A549 treated with dexamethasone at 1 μM for 4 hours (cell line): ENCODE measurements at places on chromosomes 11 and 22. TPM values are rescaled to one million over a fixed set of nuclear protein-coding genes. Genes with fewer than 3 reads are reported as not detected.

The DDTL gene
- total RNA-seq = 1.4 to 2.3 TPM (median 1.6 TPM) in 5 replicates

The USP2 gene
- 1.3 to 2.4 TPM (median 1.4 TPM) in 5 replicates for total RNA-seq

The JAML gene
- not detected in 5 replicates for total RNA-seq

The PATE2 gene
- total RNA-seq = not detected in 5 replicates

The ELFN2 gene
- 3.8 to 7.2 TPM (median 6.7 TPM) in 5 replicates for total RNA-seq

The AQP11 gene
- 0.89 to 1.3 TPM (median 1.2 TPM) in 5 replicates for total RNA-seq

The TEX12 gene
- total RNA-seq = not detected in 5 replicates

The OR10S1 gene
- not detected in 5 replicates for total RNA-seq

The TRPT1 gene
- 19.2 to 21.6 TPM (median 19.8 TPM) in 5 replicates for total RNA-seq

The KCTD14 gene
- total RNA-seq = 1.6 to 1.9 TPM (median 1.6 TPM) in 5 replicates

The TSPAN32 gene
- not detected in 5 replicates for total RNA-seq

The HEPN1 gene
- total RNA-seq = not detected in 5 replicates

The HPX gene
- 0.31 to 0.55 TPM (median 0.40 TPM) in 5 replicates for total RNA-seq

The LRRN4CL gene
- 0.08 to 0.13 TPM (median 0.09 TPM) in 3 of 5 replicates, not detected in the others for total RNA-seq

The NAALAD2 gene
- not detected in 5 replicates for total RNA-seq

The APOL1 gene
- total RNA-seq = 14.7 to 19.4 TPM (median 16.3 TPM) in 5 replicates

The DEPDC7 gene
- total RNA-seq = 6.8 to 7.8 TPM (median 7.0 TPM) in 5 replicates

The MMP27 gene
- not detected in 5 replicates for total RNA-seq

The HBG2 gene
- not detected in 5 replicates for total RNA-seq

The APOA5 gene
- 0.05 TPM in 1 of 5 replicates, not detected in the others for total RNA-seq

The UPK3A gene
- not detected in 5 replicates for total RNA-seq

The MAPK8IP1 gene
- total RNA-seq = 5.4 to 8.1 TPM (median 6.6 TPM) in 5 replicates

The VPREB1 gene
- total RNA-seq = not detected in 5 replicates

The OR8G5 gene
- not detected in 5 replicates for total RNA-seq

The CDKN1C gene
- total RNA-seq = 9.6 to 14.1 TPM (median 12.9 TPM) in 5 replicates

The APOBEC3B gene
- 26.4 to 32.3 TPM (median 29.2 TPM) in 5 replicates for total RNA-seq

The OR2AT4 gene
- total RNA-seq = not detected in 5 replicates
